ENCODE measurements at places on chromosomes 12 and 14.

GRCh38 chr14:55265197-55265596 is 6.0 kb upstream of the FBXO34 start:
- no peak for DNase-seq

DNA sequence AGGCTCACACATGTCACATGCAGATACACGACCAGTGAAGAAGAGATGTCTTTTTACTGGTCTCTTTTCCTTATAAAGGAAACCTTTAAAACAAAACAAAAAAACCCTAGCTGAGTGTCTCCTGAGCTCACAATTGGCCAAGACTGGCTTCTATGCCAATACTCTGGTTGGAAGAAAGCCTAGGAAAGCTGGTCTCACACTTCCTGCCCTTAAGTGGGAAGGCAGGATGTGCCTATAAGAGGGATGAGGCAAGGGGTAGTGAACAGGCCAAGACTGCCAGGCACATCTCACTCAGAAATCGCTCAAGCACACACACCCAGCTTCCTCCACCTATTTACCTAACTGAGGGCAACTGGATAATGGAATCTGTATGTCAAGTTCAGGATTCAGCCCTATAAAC is 50.0 kb downstream of the SOCS2 start:
- no peak for DNase-seq

DNA sequence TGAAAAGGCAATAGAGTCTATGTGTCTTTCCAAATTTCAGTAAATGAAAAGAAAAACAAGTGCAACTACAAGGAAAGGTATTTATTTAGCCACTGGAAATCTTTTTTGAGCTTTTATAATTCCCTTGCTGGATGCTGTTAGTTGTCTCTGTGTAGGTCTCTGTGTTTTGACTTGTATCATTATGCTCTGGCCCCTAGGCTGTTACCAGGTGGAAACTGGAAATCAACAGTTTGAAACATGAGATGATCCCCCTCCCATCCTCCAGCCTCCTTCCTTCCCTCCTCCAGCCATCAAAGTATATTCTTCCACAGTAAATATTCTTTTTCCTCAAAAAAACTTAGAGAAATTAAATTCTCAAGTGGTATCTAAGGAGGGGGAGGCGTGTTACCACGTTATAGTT is 934 bp upstream of the DCN start:
- no peak for DNase-seq

GRCh38 chr12:25264114-25264513 is 13.4 kb upstream of the KRAS start:
- no peak for DNase-seq

DNA sequence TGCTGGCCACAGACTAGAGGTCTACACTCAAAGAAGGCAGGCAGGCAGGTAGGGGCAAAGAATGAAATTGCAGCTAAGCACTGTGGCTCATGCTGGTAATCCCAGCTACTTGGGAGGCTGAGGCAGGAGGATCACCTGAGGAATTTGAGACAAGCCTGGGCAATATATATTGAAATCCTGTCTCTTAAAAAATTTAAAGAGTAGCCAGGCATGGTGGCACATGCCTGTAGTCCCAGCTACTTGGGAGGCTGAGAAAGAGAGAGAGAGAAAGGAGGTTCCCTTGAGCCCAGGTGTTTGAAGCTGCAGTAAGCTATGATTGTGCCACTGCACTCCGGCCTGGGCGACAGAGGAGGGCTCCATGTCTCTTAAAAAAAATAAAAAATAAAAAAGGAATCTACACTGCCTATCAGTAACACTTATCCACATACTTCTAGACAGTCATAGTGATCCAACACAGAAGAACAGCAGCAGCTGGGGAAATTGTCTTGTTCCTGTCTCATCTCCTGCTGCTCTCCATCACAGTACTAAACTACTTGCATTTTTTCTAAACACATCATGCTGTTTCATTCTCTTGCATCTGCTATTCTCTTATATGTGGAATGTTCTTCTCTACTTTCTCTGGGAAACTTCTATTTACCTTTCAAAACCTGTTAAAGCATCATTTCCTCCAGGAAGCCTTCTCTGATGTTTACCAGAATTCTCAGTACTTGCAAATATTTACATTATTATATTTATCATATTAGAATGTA is 57.2 kb downstream of the ATF7 start:
- no peak for DNase-seq

DNA sequence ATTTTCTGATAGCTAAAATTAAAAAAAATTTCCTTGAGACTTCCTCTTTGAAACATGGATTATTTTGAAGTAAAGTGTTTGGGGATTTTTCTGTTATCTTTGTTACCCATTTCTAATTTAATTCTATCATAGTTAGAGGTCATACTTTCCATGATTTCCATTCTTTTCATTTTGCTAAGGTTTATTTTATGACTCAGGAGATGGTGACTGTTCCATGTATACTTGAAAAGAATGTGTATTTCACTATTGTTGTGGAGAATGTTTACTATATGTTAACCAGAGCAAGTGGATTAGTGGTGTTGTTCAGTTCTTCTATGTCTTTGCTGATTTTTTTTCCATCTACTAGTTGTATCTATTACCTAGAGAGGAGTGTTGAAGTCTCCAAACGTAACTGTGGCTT is 250.5 kb upstream of the PELI2 start:
- no peak for DNase-seq

DNA sequence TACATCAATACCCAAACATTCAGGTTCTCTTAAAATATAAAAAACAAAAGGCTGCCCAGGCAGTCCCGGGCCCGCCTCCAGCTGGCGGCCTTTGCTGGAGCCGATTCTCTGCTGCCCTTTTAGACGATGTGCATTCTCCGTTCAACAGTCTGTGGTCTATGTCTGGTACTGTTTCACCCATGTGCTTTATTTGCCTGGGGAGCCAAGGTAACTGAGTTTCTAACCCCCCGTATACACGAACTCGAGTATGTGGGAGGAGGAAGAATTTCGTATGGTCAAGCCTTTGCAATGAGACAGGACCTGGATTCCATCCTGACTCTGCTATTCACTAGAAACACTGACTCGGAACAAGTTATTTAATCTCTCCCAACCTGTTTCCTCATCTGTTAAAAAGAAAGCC is 54.1 kb upstream of the GPR68 start:
- no peak for DNase-seq

GRCh38 chr14:76919431-76920330 is 93.5 kb downstream of the LRRC74A start:
- DNase-seq, result no peak

- no peak for DNase-seq
Observed at GRCh38 chr12:123278101-123278627, 6.5 kb upstream of the CDK2AP1 start.

GRCh38 chr12:66627988-66628317 is 50.9 kb downstream of the GRIP1 start:
- no peak for DNase-seq

DNA sequence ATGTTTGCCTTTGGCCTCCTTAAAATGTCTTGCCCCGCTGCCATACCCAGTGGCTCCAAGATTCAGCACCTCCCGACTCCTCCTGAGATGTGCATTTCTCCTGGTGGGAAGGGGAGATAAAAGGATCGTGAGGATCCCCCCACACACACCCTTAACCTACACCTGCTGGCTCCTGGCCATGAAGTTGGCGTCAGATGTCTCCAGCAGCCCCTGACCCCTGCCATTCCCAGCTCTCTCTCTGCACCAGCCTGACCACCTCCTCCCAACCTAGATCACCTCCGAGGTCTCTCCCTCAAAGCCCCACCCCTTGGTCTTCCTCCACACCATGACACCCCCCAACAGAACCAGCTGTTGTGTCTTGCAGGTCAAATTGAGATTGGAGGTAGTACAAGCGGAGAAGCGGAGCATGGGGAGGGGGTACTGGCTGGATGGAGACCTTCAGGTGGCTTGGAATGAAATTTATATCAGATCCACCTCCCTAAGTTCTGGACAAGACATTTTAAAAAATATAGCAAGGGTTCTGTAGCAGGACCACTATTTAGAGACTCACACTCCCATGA is 151.1 kb upstream of the FKBP4 start:
- DNase-seq, result no peak

GRCh38 chr14:93054006-93054405 is 61.7 kb downstream of the ITPK1 start:
- no peak for DNase-seq

GRCh38 chr14:74261288-74261687 is 22.0 kb downstream of the VSX2 start:
- DNase-seq, result no peak

DNA sequence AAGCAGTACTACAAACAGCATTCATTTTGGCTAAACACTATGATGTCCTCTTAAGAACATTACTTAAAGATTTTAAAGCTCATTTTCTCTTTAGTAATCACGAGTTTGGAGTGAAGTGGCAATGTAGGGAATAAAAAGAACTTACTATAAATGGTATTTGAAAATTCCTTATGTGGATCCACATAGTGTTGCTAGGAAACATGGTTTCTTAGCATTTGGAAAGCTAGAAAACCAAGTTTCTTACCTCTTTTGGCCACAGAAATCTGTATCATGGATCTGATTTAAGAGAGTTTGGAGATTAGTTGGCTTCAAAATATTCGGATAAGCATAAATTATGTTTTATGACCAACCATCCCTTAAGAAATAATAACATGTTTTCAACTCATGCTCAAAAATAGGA is 337.7 kb upstream of the GARIN6 start:
- DNase-seq, result no peak

- DNase-seq, result no peak
Observed at GRCh38 chr12:114400925-114401324, 5.0 kb downstream of the TBX5 start.

- DNase-seq, result no peak
Observed at GRCh38 chr14:67863223-67863622, 43.6 kb downstream of the RAD51B start.

GRCh38 chr14:33401311-33401710 is 462.6 kb downstream of the NPAS3 start:
- DNase-seq, result no peak

DNA sequence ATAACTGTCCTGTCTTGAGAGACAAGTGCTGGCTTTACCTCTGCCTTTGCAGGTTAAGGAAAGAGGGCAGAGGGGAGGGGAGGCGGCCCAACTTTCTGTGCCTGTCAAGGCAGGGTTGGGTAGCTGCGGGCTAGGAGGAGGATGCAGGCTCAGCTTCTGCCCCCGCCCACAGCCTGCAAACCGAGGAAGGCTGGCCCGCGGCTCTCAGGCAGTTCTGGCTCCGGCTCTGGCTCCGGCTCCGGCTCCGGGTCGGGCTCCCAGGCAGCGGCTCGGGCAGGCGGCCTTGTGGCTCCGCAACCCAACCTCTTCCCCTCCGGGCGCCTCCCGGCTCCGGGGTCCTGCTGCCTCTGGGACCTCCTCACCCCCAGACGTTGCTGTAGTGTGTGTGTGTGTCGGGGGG is 92.9 kb downstream of the TMEM30B start:
- DNase-seq, result no peak

DNA sequence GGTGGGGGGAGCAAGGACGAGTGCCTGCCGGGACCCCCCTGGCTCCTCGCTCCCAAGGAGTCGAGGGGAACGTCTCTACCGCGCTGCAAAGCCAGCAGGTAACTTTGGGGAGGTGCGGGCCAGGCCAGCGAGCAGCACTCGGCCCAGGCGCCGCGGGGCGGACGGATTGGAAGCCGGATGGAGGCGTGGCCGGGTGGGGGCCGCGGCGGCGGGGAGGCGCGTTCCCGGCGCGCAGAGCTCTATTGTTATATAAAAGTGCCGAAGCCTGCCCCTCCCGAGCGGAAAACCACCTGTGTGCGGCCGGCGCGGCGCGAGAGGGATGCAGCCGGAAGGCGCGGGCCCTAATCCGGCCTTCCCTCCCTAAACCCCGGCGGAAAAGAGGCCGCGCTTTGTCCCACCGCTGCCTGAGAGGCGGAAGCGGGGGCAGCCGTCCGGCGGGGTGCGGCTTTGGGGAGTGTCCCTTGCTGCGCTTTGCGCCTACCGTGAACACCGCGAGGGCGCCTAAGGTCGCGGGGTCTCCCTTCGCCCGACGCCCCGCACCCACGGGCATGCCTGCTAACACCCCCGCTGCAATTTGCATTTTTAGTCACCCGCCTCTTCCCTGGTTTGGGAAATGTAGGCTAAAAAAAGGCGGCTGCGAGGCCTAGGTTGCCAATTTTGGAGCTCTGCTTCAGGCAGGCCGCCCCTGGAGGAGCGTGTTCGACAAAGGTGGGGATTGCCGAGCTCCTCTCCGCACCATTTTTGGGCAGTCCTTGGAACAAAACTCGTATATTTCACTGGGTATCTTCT is 1.7 kb upstream of the DUSP6 start:
- DNase-seq, result peak; percentile 35

DNA sequence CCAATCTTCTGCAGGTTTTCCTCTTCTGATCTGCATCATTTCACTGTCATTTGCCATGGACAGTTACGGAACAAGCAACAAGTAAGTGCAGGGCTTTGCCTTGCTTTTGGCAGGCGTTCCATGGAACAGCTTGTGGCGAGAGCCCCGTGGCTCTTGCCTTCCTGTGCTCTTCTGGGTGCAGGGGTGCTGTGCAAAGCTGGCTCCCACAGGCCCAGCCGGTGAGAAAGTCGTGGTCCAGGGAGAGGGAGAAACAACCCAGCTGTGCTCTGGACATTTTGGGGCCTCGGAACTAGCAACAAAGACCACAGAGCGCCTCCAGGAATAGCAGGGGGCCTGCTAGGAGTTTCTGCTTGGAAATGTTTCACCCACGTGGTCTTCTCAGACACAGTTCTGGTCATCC is 164.7 kb downstream of the ADGRD1 start:
- no peak for DNase-seq

DNA sequence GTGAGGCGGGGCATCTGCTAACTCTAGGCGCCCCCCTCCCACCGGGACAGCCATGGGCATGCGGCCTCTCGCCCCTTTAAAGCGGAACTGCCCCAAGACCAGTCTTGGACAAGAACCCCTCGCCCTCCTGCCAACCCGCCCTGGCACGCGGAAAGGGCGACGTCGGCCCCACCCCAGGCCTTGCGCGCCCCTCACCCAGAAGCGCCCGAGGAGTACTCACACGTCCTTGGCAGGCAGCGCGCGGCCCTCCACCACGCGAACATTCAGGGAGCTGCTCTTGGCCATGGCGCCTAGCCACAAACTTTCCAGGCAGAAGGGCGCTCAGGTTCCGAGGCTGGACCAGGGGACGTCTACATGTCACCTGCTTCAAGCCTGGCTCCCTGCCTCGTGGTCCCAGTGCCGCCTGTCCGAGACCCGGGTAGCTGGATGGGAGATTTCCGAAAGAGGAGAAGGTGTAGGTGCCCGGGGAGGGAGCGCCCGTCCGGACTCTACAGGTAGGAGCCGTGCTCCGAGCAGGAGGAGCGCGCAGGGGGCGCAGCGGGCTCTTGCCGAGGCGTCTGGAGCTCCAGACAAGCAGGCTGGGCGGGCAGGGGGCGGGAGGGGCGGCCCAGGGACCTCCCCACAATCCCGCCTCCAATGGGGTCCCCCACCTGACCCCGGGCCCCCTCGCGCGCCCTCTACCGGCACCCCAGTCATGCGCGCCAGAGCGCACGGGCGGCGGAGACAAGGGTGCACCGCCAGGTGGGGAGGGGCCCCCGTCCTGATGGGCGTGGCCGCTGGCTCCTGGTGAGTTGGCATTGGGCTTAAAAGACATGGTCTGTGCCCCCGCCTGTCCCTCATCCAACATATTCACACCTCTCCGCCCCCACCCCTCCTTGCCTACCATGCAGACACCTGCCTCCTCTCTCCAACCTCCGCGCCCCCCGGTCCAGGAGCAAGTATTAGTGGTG is at the start of gene RASAL1:
TSS of gene RASAL1 (minus strand) at position 584 of the 950 bp plus-strand sequence. CDS start at position 285, 299 bp downstream.
- DNase-seq, result peak; percentile 52
